ENCODE measurements at places on chromosomes 3 and 15.

DNA sequence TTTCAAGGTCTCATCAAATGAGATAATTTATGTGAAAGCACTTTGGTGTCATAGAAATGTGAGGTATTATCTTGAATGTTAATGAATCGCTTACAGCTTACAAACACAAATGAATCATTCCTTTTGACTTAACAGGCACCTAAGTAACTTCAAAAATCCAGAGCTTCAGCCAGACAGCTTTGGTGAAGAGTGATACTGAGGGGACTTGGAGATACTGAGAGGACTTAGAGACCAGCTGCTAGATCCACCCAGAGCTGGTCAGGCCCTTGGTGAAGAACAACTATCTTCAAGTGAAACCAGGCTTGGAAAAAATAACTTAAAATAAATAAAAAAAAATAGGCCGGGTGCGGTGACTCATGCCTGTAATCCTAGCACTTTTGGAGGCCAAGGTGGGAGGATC, 16.2 kb upstream of the ZFYVE19 start:
- peaks cover 40% of the 10 kb centered on the region for H3K4me1 ChIP-seq
- H3K27me3 ChIP-seq = no peaks in the 10 kb centered on the region
- no peak overlapping the region for H3K27ac ChIP-seq
- no peak overlapping the region for H3K4me3 ChIP-seq
- no peak for DNase-seq

DNA sequence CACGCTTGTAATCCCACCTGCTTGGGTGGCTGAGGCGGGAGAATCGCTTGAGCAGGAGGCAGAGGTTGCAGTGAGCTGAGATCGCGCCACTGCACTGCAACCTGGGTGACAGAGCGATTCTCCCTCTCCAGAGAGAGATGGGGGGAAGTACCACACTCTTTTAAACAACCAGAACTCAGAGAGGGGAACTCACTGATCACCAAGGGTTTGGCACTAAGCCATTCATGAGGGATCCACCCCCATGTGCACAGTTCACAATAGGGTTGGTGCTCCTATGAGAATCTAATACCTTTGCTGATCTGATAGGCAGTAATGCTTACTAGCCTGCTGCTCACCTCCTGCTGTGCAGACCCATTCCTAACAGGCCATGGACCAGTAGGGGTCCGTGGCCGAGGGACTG, 51.6 kb downstream of the QTRT2 start:
- peaks cover 38% of the 10 kb centered on the region for H3K27me3 ChIP-seq
- H3K4me3 ChIP-seq = no peak overlapping the region
- H3K4me1 ChIP-seq = no peaks in the 10 kb centered on the region
- H3K36me3 ChIP-seq = no peaks in the 10 kb centered on the region

DNA sequence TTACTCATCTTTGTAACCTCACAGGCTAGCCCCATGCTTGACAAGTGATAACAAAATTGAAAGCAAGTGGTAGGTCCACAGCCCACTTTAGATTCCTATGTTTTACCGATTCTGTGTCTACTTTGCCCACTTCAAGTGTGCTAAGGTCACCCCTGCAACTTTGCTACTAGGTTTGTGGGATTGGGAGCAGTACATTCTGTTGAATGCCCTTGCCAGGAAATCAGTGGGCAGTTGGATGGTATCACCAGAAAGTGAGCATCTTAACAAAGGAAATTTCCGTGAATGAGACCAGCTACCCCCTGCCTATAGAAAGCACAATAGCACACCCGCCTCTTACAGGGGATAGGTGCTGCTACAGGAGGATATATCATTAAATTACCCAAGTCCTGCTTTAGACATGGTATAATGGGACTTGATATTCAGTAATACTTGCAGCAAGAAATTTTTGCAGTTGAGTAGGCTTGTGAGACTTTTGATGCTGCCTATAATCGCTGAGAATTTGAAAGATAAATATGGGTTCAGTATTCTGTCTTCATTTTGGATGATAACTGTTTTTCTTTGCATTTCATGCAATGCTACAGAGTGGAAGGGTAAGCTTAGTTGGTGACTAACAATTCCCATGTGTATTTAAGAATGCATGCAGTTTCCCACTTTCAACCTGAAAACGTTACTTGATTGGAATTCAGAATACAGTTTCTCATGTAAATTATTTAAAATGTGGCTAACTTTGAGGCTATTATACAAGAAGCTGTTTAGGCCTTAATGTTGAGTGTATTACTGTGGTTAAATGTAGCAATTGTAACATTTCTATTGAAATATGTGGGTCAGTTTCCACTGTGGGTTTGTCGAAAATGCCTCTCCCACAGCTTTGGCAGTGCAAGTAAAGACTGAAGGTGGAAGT, 9.5 kb downstream of the EBLN2 start:
- peak overlapping the region; percentile 29 for H3K27ac ChIP-seq
- H3K36me3 ChIP-seq = no peaks in the 10 kb centered on the region
- DNase-seq = no peak
- H3K4me3 ChIP-seq = no peak overlapping the region

DNA sequence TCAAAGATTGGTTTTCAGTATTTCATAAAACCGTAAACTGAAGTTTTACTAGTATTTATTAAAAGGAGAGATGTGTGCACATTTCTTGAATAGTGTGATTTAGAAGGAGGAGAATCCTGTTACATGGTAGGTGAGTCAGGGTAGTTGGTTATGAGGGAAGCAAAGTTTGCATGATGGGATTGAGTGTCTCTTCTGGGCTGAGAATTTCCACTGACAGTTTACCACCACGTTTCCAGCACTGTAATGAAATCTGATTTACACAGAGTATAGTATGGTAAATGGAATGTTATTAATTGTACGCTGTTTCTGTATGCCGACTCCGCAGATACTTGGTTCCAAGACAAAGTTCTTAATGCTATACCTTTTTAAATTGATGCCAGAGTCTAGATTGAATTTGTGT, 1.6 kb downstream of the NECTIN3 start:
- DNase-seq = no peak
- H3K4me3 ChIP-seq = peak overlapping the region; percentile 96
- H3K36me3 ChIP-seq = peaks cover 8% of the 10 kb centered on the region
- peak overlapping the region; percentile 82 for H3K27ac ChIP-seq
- H3K4me1 ChIP-seq = peaks cover 29% of the 10 kb centered on the region
- peaks cover 47% of the 10 kb centered on the region for H3K27me3 ChIP-seq

DNA sequence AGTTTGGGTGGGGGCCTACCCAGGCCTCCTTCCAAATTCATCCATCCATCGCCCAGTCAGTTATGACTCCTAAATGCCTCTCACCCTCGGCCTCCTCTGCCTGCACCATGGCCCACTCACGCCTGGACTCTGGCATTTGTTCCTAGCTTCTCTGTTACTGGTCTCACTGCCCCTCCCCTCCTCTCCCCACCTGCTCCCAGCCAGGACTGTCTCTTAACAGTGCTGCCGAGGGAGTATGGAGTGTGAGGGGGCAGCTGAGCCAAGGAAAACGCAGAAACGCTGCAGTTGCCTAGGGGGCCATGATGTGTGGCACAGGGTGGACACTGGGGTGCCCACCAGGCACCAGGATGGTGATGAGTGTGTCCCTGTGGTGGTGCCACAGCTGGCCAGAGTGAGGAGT, 3.1 kb downstream of the RCCD1 start:
- peak overlapping the region; percentile 21 for H3K4me3 ChIP-seq
- H3K36me3 ChIP-seq = peaks cover 8% of the 10 kb centered on the region
- H3K4me1 ChIP-seq = peaks cover 10% of the 10 kb centered on the region
- H3K27me3 ChIP-seq = no peaks in the 10 kb centered on the region

DNA sequence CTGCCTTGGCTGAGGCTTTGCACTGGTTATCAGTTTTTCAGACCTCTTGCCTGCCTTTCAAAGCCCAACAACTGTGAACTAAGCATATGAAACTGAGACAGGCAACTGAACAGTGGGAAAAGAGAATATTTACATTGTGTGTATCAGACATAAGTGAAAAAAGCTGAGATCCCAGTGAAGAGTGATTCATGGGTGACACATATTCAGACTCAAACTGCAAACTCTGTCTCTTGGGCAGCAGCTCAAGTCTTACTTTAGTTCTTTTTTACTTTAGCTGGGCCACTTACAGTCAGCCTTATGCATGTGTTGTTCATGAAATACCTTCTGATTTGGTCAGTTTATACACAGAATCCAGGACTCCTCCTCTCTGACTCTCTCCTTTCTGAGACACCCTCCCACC, 19.2 kb downstream of the SUCLG2 start:
- H3K27ac ChIP-seq = peak overlapping the region; percentile 16
- no peaks in the 10 kb centered on the region for H3K27me3 ChIP-seq
- peaks cover 4% of the 10 kb centered on the region for H3K36me3 ChIP-seq
- peak; percentile 12 for DNase-seq
- H3K4me3 ChIP-seq = peak overlapping the region; percentile 56

- no peak overlapping the region for H3K27ac ChIP-seq
- no peaks in the 10 kb centered on the region for H3K36me3 ChIP-seq
- peaks cover 15% of the 10 kb centered on the region for H3K27me3 ChIP-seq
These were observed 43.5 kb upstream of the SSR3 start for GRCh38 chr3:156598413-156598812.

DNA sequence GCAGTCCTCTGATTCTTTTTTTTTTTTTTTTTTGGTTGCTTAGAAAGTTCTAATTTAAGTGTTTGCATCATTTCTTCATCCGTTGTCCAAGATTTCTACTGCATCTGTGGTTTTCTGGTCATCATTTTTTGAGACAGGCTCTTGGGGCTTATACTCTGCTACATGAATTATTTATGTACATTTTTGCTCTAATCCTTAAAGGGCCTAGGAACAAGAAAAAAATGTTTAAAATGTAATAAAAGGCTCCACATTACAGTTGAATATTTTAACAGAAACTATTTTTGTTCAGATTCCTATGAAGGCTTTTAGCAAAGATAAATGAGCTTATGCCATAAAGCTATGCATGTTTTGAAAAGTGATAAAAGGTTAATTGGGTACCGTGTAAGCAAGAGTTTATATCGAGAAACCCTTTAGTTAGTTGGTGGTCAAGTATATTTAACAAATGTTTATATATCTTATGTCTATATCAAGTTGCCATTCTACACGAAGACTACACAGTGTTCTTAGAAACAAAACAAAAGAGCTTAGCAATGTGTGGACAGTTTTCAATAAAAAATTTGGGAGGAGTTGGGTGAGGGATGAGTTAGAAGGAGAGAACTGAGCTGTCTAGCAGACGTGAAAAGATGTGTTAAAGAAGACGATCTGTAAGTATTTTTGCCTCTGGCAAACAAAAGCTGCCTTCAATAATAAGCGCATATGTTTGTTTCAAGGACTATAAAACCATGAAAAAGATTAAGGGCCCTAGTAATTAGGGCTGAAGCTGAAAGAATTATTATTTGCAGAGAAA, 563.6 kb upstream of the NAALADL2 start:
- no peak for DNase-seq
- H3K27me3 ChIP-seq = no peaks in the 10 kb centered on the region
- H3K27ac ChIP-seq = no peak overlapping the region

GRCh38 chr3:197514786-197515355, 40.9 kb downstream of the BDH1 start:
- peaks cover 7% of the 10 kb centered on the region for H3K36me3 ChIP-seq
- H3K27ac ChIP-seq = no peak overlapping the region
- no peak for DNase-seq
- H3K27me3 ChIP-seq = no peaks in the 10 kb centered on the region
- H3K4me3 ChIP-seq = no peak overlapping the region

- no peak for DNase-seq
- H3K27ac ChIP-seq = no peak overlapping the region
- H3K27me3 ChIP-seq = no peaks in the 10 kb centered on the region
These were observed 191.7 kb upstream of the TLE3 start for GRCh38 chr15:70289191-70289955.

Measured in activated T-cell treated with anti-CD3 and anti-CD28 coated beads, Interleukin-2, amount 50 U/mL, for 72 hours (primary cell).